Heart right ventricle (tissue), 16 donors: ENCODE measurements at places on chromosomes 5 and 9.

GRCh38 chr5:177296581-177296980, 6.9 kb downstream of the RAB24 start:
- DNase-seq, result no peak

DNA sequence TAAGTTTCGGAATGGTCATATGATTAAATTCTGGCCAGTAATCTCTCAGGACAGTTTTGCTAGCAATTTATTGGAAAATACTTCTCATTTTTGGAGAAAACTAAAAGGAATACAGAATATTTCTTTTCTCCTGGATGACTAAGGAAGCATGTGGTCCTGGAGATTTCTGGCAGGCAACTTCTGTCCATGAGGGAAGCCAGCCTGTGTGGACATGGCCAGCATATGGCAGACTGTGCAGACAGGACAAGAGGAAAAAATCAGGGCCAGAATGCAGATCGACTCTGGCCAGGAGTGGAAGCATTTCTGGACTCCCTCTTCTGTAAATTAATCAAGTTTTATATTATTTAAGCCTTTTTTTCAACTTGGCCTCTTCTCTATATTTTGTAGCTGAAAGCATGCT, 100.4 kb upstream of the CDH18 start:
- DNase-seq, result no peak

DNA sequence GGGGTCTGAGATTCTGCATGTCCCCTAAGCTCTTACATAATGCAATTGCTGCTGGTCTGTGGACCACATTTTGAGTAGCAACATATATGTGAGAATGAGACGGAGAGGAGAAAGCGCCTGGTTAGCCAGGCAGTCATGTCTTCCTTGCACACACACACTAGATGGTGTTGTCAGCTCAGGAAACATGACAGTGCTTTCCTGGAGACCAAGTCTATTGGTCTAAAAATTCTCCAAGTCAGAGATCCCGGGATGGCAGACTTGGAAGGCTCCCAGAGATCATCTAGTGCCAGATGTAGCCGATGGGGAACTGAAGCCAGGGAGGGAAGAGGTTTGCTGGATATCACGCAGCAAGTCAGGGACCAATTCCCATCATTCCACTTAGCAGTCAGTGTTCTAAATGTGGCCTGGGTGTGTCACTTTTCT, 53.4 kb downstream of the GALNT12 start:
- peak; percentile 88 for DNase-seq

DNA sequence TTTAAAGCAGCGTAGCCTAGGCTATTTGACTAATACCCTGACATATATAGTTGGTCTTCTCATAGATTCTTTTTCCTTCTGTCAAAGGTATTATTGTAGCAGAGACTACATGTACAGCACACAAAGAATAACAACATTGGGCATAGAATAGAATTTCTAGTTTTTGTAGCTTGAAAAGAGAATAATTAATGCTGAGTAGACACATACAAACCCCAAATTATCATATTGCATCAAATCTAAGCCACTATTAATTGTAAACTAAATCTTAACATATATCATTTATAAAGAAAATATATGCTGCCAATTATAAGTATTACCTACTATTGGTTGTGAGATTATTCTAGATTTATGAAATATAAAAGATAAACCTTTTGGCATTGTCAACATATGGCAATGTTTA, 574.5 kb downstream of the SLCO4C1 start:
- DNase-seq, result no peak

DNA sequence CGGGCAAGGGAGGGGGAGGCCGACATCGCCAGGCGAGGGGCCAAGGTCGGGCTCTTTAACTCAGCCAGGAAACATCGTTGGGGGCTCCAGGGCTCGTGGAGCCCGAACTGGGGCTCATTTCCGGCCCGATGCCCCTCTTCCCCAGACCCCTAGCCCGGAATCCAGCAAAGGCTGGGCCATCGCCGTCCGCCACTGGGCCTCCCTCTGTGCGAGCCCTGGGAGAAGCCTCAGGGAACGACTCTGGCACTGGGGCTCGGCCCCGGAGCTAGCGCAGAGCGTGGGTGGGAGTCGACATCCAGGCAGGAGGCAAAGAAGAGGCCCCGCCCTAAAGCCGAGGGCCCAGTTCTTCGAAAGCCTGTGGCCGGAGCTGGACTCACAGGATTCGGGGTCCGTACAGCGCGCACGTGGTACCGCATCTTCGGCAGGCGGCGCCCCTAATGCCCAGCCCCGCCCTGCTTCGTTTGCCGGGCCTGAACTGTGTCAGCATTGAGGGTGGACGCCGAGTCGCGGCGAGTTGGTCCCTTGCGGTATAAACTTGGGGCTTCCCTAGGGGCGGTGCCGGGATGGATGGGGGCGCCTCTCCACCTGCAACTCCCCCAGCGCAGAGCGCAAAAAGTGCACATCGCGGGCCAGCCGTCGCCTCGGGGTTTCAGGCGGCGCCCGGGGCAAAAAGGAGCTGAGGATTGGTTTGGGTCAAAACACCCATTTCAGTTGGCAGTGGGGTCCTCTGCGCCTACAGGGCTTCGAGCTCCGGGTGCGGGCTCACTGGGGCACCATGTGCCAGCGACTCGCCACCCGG, 3.6 kb upstream of the PAX5 start:
- no peak for DNase-seq

GRCh38 chr5:40429258-40430100, 250.2 kb upstream of the PTGER4 start:
- DNase-seq, result no peak

- DNase-seq, result peak; percentile 30
Observed at GRCh38 chr9:94780516-94780950, 54.0 kb downstream of the AOPEP start.

- DNase-seq, result no peak
Observed at GRCh38 chr9:90477535-90477934, 165.1 kb downstream of the DIRAS2 start.

GRCh38 chr9:136103651-136104487, 8.8 kb upstream of the NACC2 start:
- no peak for DNase-seq

DNA sequence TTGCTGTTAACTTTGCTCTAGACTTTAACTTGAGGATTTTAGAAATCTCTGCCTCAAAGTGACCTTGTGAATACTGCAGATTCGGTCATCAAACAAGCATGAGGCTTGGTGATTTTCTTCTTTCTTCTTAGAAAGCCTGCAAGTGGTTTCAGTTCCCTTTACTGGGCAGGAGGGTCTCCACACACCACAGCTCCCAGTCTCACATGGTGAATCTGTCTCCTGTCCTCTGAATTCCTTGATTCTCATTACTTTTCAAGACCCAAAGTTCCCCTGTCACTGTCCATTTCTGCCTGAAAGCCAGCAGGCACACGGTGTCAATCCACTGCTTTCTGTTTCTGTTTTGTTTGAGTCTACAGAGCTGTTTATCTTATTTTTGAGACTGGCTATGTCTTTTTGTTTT, 14.1 kb downstream of the HSPB3 start:
- no peak for DNase-seq

GRCh38 chr9:72524820-72525540, 3.6 kb downstream of the TMC1 start:
- peak; percentile 33 for DNase-seq

DNA sequence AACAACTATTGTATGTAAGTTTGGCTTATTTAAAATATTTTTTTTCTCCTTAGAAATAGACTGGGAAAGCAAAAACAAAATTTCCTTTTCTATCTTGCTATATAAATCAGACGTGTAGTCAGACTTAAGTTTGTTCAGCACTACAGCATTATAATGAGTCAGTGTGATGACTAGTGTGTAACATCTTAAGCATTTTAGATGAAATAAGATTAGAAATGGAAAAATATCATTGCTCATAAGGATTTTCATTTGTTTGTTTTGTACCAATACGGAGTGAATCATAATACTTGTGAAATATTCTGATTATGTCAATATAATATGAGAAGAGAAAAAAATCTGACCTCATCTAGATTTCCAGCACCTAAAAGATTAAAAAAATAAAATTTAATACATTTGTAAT, 64.7 kb upstream of the RICTOR start:
- DNase-seq, result no peak

GRCh38 chr9:16329671-16330113, 540.8 kb downstream of the BNC2 start:
- peak; percentile 37 for DNase-seq

DNA sequence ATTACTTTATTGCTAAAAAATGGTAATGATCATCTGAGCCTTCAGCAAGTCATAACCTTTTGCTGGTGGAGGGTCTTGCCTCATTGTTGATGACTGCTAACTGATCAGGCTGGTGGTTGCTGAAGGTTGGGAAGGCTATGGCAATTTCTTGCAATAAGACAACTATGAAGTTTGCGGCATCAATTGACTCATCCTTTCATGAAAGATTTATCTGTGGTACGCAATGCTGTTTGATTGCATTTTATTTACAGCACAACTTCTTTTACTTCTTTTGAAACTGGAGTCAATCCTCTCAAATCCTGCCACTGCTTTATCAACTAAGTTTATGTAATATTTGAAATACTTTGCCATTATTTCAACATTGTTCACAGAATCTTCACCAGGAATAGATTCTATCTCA, 58.3 kb upstream of the ACO1 start:
- no peak for DNase-seq

GRCh38 chr9:703392-703791, 138.1 kb upstream of the DMRT1 start:
- no peak for DNase-seq

DNA sequence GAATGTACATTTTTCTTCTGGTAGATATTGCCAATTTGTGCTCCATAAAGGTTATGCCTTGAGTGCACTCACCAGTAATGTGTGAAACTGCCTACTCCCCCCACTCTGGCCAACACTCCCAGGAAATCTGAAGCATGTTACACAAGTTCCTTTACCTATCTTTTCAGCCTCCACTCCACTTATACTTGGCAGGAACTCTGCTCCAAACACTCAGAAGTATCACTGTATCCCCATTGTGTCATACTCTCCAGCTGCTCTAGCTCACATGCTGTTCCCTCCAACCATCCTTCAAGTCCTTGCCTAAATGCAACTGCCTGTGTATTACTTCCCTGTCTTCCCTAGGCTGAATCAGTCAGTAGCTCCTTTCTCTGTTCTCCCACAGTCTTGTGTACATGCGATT, 28.3 kb downstream of the POU4F3 start:
- DNase-seq, result no peak

- DNase-seq, result no peak
Observed at GRCh38 chr9:134693641-134694367, 52.2 kb downstream of the COL5A1 start.

- DNase-seq, result no peak
Observed at GRCh38 chr9:99190597-99191283, 31.0 kb downstream of the ALG2 start.

DNA sequence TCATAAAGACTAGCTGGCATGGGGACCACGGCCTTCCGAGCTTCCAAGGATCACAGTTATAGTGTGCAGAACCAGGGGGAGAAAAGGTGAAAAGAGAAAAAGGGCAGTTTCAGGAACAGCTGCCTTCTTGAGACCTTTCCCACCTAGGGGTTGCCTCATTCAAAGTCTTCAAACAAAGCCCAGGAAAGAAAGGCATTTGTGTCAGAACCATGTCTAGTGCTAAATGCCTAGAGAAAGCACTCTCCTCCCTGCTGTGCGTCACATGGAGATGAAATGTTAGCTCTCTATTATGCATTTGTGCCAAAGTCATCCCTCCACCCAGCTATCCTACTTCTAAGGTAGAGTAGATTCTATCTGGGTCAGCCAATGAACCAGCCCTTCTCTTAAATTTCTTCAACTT, 1037.3 kb upstream of the WWC1 start:
- DNase-seq, result no peak
